ENCODE measurements at places on chromosomes 5 and 9. TPM values are rescaled to one million over a fixed set of nuclear protein-coding genes. Genes with fewer than 3 reads are reported as not detected.

The PLGRKT gene
- total RNA-seq, result 15.0 TPM

The SUSD3 gene
- 1.3 TPM for total RNA-seq

The ADRA1B gene
- total RNA-seq, result 0.88 TPM

The INPP5E gene
- 8.2 TPM for total RNA-seq

The ARHGEF39 gene
- 1.6 TPM for total RNA-seq

DNA sequence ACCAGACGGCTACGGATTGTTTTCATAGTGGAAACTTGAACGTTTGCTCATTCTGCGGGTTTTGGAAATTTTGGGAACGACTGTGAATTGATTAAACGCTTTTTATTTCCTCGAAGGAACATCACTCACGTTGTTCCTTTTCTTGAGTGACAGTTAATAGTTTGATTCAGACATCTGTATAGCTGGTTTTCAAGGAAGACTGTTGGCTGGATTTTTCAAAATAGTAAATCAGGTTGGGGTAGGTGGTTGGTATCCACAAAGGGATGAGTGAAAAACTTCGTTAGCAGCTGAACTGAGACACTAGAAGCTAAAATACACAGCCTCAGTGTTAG, 1.1 kb downstream of the TGFBR1 start:
- DNase-seq, result no peak

- DNase-seq, result no peak
Observed at GRCh38 chr5:53343187-53343586, 137.2 kb upstream of the FST start.

GRCh38 chr9:14766299-14766698, 43.8 kb upstream of the CER1 start:
- DNase-seq, result no peak

GRCh38 chr9:133485531-133486260, 6.8 kb upstream of the SLC2A6 start:
- no peak for DNase-seq

DNA sequence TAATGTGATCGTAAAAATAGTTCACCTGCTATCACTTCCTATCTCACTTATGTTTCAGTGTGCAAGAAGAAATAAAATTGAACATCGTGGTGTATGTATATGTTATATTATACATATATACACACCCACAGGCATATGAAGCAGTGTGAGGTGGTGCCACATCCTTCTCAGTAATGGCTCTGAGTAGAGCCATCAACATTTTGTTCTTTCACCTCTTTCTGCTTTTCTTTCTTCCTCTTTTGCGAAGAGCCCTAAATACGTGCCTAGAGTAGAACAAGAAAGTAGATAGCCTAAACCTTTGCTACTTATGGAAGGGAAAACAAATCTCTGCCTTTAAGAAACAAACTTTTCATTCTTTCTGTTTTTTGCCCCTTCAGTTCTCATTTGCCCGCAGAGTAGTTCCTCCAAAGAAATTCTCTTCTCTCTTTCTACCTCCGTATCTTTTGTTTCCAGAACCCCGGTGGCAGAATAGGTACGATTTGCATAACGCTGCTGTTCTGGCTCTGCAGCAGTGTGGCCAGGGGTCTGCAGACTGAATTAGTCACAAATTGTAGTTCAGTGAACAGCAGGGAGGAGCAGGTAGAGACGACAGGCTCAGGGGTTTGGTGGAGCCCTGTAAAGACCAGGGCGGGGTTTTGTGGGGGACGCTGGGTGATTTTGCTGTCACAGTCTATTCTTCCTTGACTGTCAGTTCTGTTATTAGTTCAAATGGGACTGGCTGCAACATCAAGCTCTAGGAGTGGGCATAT, 40.5 kb upstream of the PJA2 start:
- no peak for DNase-seq

- no peak for DNase-seq
Observed at GRCh38 chr5:19519448-19519847, 468.6 kb downstream of the CDH18 start.

- no peak for DNase-seq
Observed at GRCh38 chr5:173025651-173026050, 30.5 kb upstream of the CREBRF start.

DNA sequence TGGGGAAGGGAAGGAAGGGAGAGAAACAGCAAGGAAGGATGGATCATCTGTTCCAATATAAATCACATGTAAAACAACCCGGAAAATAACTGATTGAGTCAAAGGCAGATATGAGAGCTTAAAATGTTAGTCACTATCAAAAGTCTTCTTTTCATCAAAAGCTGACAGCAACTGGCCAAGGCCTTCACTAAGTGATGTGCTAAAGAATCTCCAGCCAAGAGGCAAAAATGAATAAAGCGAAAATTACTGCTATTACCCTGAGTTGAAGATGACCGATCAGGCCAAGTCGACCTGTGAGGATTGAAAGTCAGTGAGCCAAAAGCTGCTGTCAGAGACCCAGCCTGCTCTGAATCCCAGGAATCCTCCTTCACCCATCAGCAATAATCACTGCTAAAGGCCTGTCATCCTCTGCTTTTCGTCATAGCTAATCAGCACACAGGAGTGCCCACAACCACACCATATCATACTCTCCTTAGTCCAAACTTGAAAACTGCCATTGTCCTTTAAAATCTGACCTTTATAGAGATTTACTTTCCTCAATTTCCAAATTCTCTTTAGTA, 736.9 kb downstream of the TLE1 start:
- no peak for DNase-seq

GRCh38 chr9:86563936-86564335, 209.7 kb upstream of the TUT7 start:
- no peak for DNase-seq

GRCh38 chr5:128490761-128491160, 47.3 kb downstream of the FBN2 start:
- DNase-seq, result no peak

Data from breast epithelium (tissue), 4 donors.